Suprapubic skin (tissue), 4 donors: ENCODE measurements at places on chromosomes 12 and 14. TPM values are rescaled to one million over a fixed set of nuclear protein-coding genes. Genes with fewer than 3 reads are reported as not detected.

LAG3 gene
- total RNA-seq, result 0.60 TPM

WSCD2 gene
- 0.34 TPM for total RNA-seq

AQP6 gene
- not detected for total RNA-seq

TMPRSS12 gene
- not detected for total RNA-seq

- H3K27ac ChIP-seq, result peak overlapping the region; percentile 88
- H3K4me1 ChIP-seq, result peaks cover 35% of the 10 kb centered on the region
- no peaks in the 10 kb centered on the region for H3K27me3 ChIP-seq
- peak overlapping the region; percentile 86 for H3K4me3 ChIP-seq
- DNase-seq, result no peak
- H3K36me3 ChIP-seq, result no peaks in the 10 kb centered on the region
These were observed 708 bp downstream of the FNTB start for GRCh38 chr14:64987438-64987767.

DNA sequence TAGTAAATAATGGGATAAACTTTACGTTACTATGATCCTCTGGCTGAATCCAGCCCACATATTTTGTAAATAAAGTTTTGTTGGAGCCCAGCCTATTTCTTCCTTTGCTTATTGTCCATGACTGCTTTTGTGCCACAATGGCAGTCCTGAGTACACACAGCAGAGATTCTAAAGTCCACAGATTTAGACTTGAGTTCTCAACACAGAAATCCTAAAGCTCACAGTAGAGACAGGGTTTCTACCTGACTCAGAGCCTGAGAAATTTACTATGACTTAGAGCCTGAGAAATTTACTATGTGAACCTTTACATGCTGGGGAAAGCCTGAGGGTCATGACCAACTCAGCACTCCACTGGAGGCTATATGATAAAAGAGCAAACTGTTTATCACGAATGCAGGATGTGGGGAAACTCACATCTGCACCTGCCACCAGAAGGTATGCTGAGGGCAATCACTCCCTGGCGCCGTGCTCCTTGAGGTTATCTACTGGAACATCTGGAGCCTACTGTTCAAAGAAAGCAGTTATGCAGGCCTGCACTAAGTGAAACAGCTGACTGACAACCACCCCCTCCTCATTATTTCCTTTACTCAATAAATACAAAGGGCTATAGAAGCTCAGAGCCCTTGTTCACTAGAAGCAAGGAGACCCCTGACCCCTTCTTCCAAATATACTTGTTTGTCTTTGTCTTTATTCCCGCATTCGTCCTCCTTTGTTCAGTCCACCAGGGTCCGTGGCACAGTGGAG lies 52.6 kb upstream of the BICD1 start:
- H3K4me1 ChIP-seq, result no peaks in the 10 kb centered on the region
- H3K4me3 ChIP-seq, result no peak overlapping the region
- no peaks in the 10 kb centered on the region for H3K27me3 ChIP-seq
- no peaks in the 10 kb centered on the region for H3K36me3 ChIP-seq
- DNase-seq, result no peak
